ENCODE measurements at places on chromosomes 6 and 20. TPM values are rescaled to one million over a fixed set of nuclear protein-coding genes. Genes with fewer than 3 reads are reported as not detected.
A peak's percentile ranks its signal among the peaks of the same experiment; 100 is the strongest.

- DNase-seq, result no peak
These were observed 16.9 kb downstream of the SRC start for GRCh38 chr20:37362821-37363220.

Gene PRDM13
- not detected for total RNA-seq

- no peak for DNase-seq
These were observed 33.5 kb downstream of the EDN3 start for GRCh38 chr20:59333951-59334350.

GRCh38 chr6:44701637-44702101 is 314.2 kb downstream of the CDC5L start:
- DNase-seq, result no peak

DNA sequence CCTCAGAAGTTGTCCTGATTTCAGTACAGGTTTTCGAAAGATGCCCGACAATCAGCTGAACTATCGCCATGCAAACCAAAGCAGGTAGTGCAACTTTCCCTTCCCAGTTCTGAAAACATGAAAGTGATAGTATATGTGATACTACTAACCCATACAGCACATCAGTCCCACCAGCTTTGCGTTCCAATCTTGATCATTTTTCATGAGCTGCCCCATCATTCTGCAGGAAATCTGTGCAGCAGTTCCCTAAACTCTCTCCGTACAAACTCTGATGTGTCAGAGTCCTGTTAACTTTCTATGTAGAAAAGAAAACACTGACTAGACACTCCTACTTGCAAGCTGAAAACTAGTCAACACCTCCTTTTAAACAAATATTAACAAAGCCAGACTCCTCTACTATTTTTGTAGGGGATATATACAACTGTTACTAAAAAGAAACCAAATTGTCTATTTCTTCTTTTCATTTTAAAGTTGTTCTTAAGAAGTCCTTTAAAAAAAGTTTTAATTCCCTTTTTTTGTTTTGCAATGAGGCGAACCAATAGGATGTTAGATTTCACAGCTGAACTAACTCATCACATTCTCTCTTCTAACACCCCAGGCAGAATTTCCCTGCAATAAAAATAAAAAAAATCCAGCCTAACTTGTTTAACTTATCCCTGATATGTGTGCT is 99.6 kb upstream of the DST start:
- DNase-seq, result no peak

- DNase-seq, result no peak
These were observed 166.4 kb downstream of the NFATC2 start for GRCh38 chr20:51376111-51376510.

Gene HNF4A
- not detected for total RNA-seq

Gene SLC24A3
- total RNA-seq, result not detected

- DNase-seq, result peak; percentile 57
These were observed 146.9 kb downstream of the MACROD2 start for GRCh38 chr20:14142171-14142570.

DNA sequence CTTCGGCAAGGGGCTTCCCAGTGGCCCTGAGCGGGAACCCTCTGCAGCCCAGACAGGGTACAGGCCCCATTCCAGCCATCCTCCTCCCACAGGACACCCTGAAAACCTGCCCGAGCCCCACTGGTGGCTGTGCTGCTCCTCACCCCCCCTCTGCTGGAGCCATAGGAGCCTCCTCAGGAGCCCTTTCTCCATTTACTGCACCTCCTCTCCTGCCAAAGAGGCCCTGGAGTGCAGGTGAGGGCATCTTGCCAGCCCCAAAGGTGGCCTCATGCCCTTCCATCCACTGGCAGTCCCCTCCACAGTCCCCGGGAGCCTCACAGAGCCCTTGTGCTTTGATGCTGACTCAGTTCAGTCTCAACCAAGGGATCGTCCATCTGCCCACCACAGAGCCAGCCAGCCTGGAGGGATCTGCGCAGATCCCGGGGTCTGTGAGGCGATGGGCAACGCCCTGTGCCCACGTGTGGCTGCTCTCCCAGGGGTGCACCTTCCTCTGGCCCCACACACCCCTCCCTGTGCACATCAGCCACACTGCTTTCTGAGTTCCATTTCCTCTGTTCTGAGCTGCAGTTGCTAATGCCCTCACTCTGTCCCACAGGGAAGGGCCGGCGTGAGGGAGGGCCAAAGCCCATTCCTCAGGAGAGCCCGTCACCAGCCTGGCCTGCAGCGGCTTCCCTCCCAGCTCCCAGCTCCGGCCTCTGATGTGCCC is 228.5 kb downstream of the DLL1 start:
- DNase-seq, result no peak

Gene VPS52
- 23.2 TPM for total RNA-seq

GRCh38 chr20:23049201-23050075 is at the start of gene THBD:
Gene THBD (minus strand): TSS chr20:23049672. CDS start chr20:23049504, 168 bp downstream.
- DNase-seq, result no peak

Gene SCGN
- not detected for total RNA-seq

Gene SCAND1
- total RNA-seq, result 140 TPM

DNA sequence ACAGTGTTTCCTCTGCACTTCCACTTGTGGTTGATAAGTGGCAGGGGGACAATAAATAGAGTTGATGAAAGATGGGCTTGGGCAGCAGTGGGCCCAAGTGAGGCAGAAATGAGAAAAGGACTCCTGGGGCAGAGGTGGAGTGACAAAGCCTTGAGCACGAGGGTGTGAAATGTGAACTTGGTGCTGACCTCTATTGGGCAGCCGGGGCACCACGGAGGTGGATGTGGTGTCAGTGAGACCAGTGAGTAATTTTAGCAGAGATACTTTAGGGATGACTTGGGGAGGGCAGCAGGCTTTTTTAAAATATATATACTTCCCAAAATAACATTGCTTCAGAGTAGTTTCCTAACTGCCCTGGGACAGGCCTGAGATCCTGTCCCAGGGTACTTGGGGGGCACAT is 30.6 kb upstream of the MYLK2 start:
- DNase-seq, result peak; percentile 28

GRCh38 chr6:35178932-35179832 is 34.6 kb upstream of the SCUBE3 start:
- no peak for DNase-seq

DNA sequence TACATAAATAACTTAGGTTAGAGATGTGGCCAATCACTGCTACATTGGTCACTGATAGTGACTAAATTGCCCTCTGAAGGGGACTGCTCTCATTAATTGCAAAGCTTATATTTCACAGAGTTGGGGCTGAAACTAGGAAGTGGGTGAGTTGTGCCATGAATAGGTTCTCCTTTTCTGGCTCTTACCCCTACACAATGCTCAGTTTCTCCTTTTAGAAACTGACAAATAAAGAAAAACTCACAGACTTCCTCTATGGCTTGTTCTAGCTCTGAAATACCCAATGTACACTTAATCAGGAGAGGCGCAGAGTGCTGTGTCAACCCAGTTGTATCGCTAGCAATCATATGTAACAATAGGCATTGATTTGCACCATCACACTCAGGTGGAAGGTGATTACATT is 41.2 kb upstream of the PROKR2 start:
- no peak for DNase-seq

- no peak for DNase-seq
These were observed 706.2 kb upstream of the GJE1 start for GRCh38 chr6:141426400-141426980.

DNA sequence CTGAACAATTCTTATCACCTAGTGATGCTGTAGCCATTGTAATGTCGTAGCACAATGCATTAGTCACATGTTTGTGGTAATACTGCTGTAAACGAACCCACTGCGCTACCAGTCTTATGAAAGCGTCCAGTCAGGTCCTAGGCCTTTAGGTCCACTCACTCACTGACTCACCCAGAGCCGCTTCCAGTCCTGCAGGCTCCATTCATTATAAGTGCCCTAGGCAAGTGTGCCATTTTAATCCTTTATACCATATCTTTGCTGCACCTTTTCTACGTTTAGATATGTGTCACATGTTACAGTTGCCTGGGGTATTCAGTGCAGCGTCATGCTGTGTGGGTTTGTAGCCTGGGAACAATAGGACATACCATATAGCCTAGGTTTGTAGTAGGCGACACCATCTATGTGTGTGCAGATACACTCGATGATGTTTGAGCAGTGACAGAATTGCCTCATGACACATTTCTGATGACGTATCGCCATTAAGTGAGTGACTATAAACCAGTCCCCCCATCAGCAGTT is 15.4 kb downstream of the IGF2R start:
- DNase-seq, result peak; percentile 95

GRCh38 chr6:71332012-71332411 is 43.4 kb downstream of the OGFRL1 start:
- no peak for DNase-seq

- DNase-seq, result no peak
These were observed 55.2 kb upstream of the PREP start for GRCh38 chr6:105458084-105458483.

GRCh38 chr6:9103876-9104521 is 668.7 kb upstream of the SLC35B3 start:
- DNase-seq, result no peak

DNA sequence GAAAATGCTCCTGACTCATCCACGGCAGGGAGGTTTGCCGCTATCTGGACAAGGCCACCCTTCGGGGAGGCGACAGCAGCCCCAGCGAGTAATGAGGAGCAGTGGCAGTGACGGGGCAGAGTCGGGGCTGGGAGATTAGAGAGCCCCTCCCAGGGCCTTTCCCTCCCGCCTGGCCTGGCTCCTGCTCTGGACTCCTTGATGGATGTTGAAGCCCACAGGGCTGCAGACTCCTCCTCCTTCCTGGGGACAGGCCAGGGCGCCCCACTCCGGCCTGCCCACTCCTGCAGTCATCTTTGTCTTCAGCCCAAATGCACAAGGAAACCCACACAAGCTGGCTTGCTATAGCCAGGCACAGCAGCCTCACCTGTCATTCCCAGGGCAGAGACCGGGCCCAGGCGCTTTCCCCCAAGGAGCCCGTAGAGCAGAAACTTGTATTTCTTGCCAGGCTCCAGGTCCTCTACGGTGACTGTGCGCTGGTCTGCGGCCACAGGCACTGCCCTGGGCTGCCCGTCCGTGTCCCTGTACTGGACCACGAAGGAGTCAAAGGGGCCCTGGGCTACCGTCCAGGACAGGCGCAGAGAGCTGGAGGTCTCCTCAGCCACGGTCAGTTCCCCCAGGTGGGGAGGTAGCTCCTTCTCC is 7.7 kb downstream of the CYP21A2 start:
- peak; percentile 76 for DNase-seq

DNA sequence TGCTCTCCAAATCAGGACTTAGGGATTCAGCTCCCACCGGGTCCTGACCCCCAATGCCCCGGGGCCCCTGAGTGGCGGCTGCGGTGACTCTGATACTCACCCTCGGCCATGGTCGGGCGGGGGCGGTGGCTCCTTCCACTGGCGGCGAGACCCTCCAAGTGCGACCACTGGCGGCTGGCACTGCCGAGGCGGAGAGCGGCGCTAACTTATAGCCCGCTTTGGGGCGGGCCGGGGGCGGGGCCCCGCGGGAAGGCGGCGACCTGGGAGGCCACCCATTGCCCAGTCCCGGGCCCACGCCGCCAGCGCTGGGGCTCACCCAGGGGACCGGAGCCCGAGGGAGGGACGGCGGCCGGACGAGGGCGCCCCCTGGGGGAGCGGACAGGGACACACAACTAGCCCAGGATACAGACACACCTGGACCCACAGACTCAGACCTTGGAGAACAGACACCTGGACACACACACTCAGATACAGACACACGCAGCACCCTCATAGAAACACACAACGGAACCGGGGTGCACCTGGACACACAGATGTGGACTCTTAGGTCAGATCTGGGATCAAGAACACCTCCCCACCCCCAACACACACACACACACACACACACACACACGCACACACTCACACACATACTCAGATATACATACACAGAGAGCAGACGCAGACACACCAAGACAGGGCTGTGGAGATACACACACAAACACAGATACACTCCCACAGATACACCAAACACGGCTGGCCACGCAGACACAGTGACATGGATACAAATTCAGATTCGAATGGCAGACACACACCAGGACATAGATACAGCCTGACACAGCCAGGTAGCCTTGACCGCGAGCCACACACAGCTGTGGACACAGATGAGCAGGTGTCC is at the start of gene TGM2:
Gene TGM2, minus strand, starts transcription at position 182 of the 877 bp plus-strand sequence. Its CDS starts 72 bp downstream, at position 110.
- DNase-seq, result peak; percentile 49

- DNase-seq, result peak; percentile 62
These were observed 35.9 kb downstream of the MOXD1 start for GRCh38 chr6:132365281-132365907.

Gene ELOVL4
- 2.4 TPM for total RNA-seq

DNA sequence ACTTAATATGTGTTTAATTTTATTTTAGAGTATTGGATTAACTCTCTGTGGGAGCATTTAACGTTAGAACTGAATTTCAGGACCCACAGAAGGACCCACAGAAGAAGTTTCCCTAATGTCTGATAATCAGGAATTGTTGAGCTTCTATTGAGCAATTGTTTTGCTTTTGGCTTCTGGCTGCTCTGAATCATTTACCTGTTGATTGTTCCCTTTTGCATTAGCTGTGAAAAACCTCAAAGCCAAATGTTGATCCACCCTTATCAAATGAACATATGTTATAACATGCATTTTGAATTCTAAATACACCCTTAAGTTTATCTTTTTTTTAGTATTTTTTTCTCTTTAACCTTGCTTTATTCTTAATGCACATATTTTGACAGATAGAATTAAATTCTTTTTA is 393.5 kb downstream of the LAMA2 start:
- no peak for DNase-seq

Gene CCND3
- 51.7 TPM for total RNA-seq

DNA sequence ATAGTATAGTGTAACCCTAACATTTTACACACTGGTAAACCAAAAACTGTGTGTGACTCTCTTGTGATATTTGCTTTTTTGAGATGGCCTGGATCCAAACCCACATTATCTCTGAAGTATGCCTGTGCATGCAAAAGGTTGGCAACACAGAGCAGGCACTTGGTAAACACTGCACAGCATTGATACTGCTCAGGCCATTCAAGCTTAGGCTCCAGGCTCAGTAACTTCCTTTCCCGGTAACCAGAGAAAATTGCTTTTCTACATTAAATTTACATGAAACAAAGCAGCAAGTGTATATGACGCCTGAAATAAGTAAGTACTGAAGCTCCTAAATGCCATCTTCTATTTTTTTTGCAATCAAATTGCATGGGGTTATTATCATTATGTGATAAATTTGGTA is 205.7 kb downstream of the EPM2A start:
- DNase-seq, result no peak

Gene MYCT1
- 2.9 TPM for total RNA-seq

All from A172 (cell line).